Parietal lobe (tissue), 2 donors: ENCODE measurements at places on chromosomes 1 and 21. TPM values are rescaled to one million over a fixed set of nuclear protein-coding genes. Genes with fewer than 3 reads are reported as not detected.

PSRC1 gene
- total RNA-seq = 14.1 TPM

KRTAP6-1 gene
- not detected for total RNA-seq

S100A9 gene
- 9.1 TPM for total RNA-seq

PKLR gene
- not detected for total RNA-seq

PRR9 gene
- total RNA-seq = not detected

OR2T2 gene
- not detected for total RNA-seq
